NCI-H1105 treated with DMSO at 0.1 percent for 48 hours (cell line): ENCODE measurements at places on chromosomes 6 and 20.

DNA sequence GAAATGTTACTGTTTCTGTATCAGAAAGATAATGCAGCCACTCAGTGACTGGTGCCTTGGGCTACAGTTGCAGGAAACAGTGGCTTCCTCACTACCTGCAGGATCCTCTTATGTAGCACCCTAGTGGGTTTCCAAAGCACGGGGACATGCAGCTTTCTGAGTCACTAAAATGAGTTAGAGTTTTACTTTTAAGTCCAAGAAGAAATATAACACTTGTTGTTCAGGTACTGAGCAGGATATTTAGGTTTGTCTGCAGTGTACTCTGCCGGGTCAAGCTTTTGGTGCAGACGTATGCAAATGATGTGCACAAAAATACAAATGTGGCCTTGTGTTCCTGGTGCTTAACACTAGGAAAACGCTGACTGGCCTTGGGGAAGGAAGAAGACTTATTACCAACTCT is 22.0 kb downstream of the ACSS1 start:
- DNase-seq = no peak

DNA sequence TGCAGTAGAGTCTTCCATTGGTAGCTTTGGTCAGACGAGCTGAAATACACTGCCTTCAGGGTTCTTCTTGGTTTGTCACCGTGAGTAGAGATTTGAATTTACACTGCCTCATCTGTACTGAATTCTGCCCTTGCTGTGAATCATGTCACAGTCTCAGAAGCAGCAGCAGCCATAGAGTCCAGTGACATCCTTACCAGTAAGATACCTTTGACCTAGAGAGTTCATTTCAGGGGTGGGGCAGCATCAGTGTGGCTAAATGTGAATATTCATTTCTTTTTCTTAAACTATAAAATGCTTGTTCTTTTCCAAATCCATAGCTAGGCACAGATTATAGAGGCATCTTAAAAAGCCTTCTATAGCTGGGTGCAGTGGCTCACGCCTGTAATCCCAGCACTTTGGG is 150.8 kb upstream of the AKAP12 start:
- no peak for DNase-seq

GRCh38 chr20:46283426-46284039 is 24.8 kb downstream of the CDH22 start:
- no peak for DNase-seq

DNA sequence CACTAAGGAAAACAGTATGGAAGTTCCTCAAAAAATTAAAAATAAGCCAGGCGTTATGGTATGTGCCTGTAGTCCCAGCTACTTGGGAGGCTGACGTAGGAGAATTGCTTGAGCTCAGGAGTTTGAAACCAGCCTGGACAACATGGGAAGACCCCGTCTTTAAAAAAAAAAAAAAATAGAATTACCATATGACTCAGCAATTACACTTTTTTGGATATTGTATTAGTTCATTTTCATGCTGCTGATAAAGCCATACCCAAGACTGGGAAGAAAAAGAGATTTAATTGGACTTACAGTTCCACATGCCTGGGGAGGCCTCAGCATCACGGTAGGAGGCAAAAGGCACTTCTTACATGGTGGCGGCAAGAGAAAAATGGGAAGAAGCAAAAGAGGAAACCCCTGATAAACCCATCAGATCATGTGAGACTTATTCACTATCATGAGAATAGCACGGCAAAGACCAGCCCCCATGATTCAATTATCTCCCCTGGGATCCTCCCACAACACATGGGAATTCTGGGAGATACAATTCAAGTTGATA is 10.8 kb upstream of the SMIM29 start:
- no peak for DNase-seq

- no peak for DNase-seq
Observed at GRCh38 chr6:146938266-146938665, 266.0 kb upstream of the STXBP5 start.

GRCh38 chr20:10563935-10564492 is 109.8 kb downstream of the JAG1 start:
- DNase-seq = no peak

- DNase-seq = no peak
Observed at GRCh38 chr6:14765721-14766390, 480.0 kb upstream of the JARID2 start.

GRCh38 chr20:45283551-45284057 is 23.0 kb upstream of the RBPJL start:
- no peak for DNase-seq

DNA sequence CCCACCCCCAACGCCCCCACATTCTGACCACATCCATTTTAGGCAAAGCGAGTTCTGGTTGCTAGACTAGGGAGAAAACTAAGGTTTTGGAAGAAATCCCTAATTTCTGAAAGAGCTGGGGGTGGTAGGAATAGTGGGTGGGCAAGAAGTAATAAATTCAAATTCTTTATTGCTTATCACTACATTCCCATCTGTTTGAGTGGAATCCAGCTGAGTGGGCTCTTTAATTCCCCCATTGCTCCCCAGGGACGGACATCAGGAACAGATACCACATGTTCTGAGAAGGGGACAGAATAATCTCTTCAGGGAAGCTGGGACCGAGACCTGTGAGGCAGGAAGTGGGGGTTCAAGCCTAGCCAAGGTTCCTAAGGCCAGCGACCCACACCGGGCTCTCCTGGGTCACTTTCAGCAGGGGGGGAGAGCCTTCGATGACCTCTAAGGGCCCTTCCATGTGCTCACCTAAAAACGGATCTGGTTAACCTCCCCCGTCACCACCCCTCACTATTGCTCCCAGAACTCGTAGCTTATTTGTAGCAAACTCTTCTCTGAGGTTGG is 42.3 kb upstream of the MRPS10 start:
- DNase-seq = no peak

GRCh38 chr20:58700823-58701222 is 8.2 kb downstream of the NPEPL1 start:
- no peak for DNase-seq

GRCh38 chr6:118509009-118509617 is 39.0 kb upstream of the PLN start:
- DNase-seq = peak; percentile 76

DNA sequence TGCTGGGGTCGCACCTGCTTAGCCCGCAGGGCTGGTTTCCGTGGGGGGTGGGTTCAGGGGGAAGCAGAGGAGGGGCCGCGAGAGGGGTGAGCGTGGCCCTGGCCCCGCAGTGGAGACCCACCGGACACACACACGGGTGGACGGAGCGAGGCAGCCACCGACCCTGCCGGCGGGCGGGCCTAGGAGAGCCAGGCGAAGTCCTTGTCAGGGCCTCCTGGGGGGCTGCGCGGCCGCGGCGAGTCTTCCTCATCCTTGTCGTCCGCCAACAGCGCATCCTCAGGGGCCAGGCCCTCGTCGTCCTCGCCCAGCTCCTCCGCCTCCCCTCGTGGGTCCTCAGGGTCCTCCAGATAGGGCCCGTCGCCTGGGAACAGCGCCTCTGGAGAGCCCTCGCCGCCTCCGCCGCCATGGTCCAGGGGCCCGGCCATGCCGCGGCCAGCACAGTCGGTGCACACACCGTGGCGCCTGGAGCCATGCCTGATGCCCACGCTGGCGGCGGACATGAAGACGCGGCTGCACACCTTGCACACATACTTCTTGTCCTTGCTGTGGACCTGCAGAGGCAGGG is 7.3 kb downstream of the SLC2A4RG start:
- DNase-seq = no peak

DNA sequence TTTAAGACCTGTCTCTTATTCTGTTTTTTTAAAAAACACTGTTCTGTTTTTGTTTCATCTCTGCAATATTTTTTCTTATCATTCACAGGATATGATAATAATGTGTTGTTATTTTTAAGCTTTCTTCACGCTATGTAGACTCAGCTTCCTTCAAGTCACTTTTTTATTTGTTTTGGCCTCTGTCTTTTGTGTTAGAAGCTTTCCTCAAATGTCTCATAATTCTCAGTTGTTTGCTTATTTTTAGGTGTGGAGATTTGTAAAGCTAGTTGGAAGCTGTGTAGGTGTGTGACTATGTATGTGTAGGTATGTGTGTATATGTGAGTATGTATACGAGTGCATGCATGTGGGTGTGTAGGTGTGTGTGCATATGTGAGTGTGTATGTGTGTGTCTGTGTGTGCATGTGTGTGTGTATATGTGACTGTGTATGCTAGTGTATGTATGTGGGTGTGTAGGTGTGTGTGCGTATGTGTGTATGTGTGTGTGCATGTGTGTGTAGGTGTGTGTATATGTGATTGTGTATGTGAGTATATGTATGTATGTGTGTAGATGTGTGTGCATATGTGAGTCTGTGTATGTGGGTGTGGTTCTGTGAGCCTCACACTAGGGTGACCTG is 16.3 kb upstream of the VEGFA start:
- DNase-seq = no peak

GRCh38 chr20:25126204-25127029 is 44.5 kb upstream of the VSX1 start:
- no peak for DNase-seq

- no peak for DNase-seq
Observed at GRCh38 chr20:62716198-62716940, 7.7 kb downstream of the NTSR1 start.

- DNase-seq = no peak
Observed at GRCh38 chr6:3862038-3862437, 12.9 kb downstream of the FAM50B start.

DNA sequence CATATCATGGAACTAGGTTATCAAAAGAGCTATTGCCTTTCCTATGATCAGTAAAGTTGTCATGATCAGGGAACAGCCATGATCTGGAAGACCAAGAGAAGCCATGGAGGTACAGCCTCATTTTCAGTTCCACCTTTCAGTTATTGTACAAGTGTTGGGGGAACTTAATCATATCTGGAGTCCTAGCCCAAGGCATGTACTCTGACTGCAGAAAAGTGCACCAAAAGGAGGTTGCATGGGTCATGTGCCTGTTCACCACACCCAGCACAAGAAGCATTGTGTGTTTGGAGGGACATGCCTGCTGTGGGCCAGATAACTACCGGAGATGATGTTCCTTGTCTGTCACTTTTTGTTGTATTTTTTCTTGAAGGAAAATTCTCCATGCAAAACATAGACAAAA is 185.8 kb upstream of the MAN1A1 start:
- DNase-seq = no peak

DNA sequence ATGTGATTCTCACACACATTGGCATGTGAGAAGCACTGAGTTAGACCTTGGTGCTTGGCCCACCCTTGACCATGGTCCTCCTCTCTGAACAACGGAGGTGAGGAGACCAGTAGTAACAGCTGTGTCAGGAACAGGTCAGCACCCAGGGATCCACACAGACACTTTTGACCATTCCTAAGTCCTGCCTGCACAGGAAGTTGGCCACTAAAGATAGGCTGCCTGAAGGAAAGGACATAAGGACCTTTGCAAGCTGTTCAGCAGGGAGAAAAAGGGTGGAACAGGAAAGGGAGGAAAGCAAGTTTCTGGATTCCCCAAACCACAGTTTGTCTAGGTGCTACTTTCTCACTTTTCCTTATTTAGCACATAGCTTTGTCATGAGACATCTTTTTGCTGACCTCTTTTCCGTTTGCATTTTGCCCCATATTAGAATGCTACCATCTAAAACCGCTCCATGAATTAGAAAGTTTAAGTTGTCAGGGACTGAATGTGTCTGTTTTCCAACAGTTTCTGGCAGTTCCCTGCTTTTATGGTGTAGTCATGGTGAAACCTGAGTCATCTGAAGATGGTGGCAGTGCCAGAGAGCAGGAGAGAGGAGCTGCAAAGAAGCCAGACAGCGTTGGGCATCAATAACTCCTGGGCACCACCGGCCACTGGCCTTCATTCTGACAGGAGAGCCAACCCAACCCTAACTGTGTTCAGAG is 1.1 kb upstream of the CD109 start:
- no peak for DNase-seq

GRCh38 chr20:52959125-52959524 is 13.0 kb upstream of the TSHZ2 start:
- peak; percentile 89 for DNase-seq

DNA sequence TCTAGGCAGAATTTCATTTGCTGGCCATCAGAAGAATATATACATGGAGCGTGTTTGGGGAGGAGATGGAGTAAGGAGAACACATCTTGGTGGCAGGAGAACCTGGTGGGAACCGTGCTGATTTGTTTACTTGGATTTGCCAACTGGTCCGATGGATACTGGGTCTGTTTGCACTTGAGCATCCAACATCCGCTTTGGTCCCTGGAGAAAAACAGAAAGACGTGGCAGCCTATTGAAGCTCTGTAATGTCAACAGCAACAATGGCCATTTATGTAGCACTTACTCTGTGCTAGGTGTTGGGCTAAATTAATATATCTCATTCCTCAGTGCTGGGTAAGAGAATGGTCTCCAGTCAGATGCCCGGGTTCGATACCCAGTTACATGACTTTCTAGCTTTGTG is 125.6 kb downstream of the BCAS1 start:
- DNase-seq = no peak

DNA sequence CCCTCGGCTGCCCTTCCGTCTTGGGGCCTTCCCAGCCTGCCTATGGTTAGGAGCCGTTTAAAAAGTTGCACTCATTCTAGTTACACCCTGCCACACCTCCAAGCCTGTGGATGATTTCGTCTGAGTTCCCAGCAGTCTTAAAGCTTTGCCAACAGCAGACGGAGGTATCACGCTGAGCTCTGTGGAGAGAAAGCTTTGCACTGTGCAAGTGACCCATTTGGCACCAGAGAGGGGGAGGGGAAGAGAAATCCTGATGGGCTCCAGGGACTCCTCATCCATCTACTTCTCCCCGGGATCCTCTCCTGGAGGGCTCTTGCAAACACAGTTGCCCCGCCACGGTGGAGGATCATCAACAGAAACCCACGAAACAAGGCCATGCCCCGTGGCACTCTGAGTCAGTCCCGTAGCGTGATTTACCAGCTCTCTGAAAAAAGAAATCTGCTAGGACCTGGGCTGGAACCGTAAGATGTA is 98.8 kb upstream of the CITED2 start:
- no peak for DNase-seq

DNA sequence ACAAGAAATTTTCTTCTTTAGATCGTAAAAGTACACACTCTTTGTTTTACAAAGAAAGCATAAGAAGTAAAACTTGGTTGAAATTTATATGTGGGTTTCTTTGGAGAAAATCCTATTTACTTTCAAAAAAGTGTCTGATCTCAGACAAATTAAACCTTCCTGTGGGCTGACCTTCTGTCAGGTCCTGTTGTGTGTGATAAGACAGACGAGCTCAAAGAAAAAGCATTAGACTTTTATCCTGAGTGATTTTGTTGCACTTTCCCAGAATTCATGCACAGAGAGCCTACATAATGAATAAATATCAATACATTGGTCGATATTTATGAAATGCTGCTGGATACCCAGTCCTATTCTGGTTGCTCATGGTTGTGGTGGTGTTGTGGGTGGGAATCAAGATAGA is 302.1 kb upstream of the SYNCRIP start:
- DNase-seq = no peak

DNA sequence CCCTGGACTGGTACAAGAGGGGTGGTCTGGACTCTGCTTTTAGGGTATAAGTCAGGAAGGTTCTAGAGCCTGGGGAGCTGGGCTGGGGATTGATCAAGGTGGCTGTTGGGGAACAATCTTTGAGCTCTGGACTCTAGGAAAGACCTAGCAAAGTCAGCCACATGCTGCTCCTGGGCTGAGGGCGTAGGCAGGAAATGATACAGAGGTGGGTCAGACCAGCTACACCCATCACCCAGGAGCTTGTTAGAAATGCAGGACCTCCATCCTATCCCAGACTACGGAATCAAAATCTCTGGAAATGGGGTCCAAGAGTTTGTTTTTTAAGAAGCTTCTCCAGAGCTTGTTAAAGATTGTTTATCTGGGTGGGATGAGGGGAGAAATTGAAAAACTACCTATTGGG is 9.4 kb downstream of the ADTRP start:
- DNase-seq = no peak
